Esophagus (tissue), 2 donors: ENCODE measurements at places on chromosomes 4 and X. TPM values are rescaled to one million over a fixed set of nuclear protein-coding genes. Genes with fewer than 3 reads are reported as not detected.

SHROOM4 gene
- polyA plus RNA-seq, result 1.6 TPM

S100G gene
- polyA plus RNA-seq, result not detected

ETNPPL gene
- polyA plus RNA-seq, result not detected

STOX2 gene
- polyA plus RNA-seq, result 2.6 TPM

MAGEE2 gene
- polyA plus RNA-seq, result not detected

HDAC8 gene
- polyA plus RNA-seq, result 31.1 TPM

KCTD8 gene
- polyA plus RNA-seq, result 0.09 TPM
